Natural killer cell (primary cell): ENCODE measurements at places on chromosomes 7 and 10. TPM values are rescaled to one million over a fixed set of nuclear protein-coding genes. Genes with fewer than 3 reads are reported as not detected.

Gene MEIG1
- not detected for total RNA-seq

Gene FKBP14
- 11.9 TPM for total RNA-seq

Gene TSPAN33
- total RNA-seq = 7.2 TPM

Gene CLDN15
- total RNA-seq = 22.0 TPM

Gene CTAGE6
- total RNA-seq = 0.16 TPM

Gene ZNF862
- 28.9 TPM for total RNA-seq

Gene PRLHR
- total RNA-seq = not detected

Gene MUC3A
- not detected for total RNA-seq

Gene TECTB
- not detected for total RNA-seq

Gene ITIH5
- total RNA-seq = not detected

Gene ZNF117
- total RNA-seq = 5.2 TPM

Gene SYT15B
- 0.09 TPM for total RNA-seq

Gene HUS1
- total RNA-seq = 55.6 TPM

Gene PRR15
- not detected for total RNA-seq

Gene OPN4
- total RNA-seq = not detected

Gene RNF32
- not detected for total RNA-seq

Gene SLC26A3
- total RNA-seq = not detected

Gene PKD1L1
- total RNA-seq = 0.48 TPM

Gene LMOD2
- not detected for total RNA-seq

Gene CADPS2
- not detected for total RNA-seq

Gene CUL2
- total RNA-seq = 41.3 TPM

Gene SCIN
- not detected for total RNA-seq

Gene FOXI2
- not detected for total RNA-seq
